ENCODE measurements at places on chromosomes 6 and 20. TPM values are rescaled to one million over a fixed set of nuclear protein-coding genes. Genes with fewer than 3 reads are reported as not detected.

- DNase-seq: no peak
These were observed 8.5 kb downstream of the MOXD1 start for GRCh38 chr6:132392792-132393191.

The EPPIN gene
- not detected for total RNA-seq

- no peak for DNase-seq
These were observed 146.7 kb downstream of the UST start for GRCh38 chr6:148893481-148893880.

The GGTLC1 gene
- total RNA-seq: not detected
